ENCODE measurements at places on chromosomes 2 and 18.

GRCh38 chr18:79275461-79275860 is 120.3 kb upstream of the NFATC1 start:
- no peak for DNase-seq

GRCh38 chr18:57336343-57336742 is 16.0 kb upstream of the ST8SIA3 start:
- no peak for DNase-seq

GRCh38 chr2:26649322-26649721 is 8.2 kb upstream of the CIB4 start:
- DNase-seq: no peak

DNA sequence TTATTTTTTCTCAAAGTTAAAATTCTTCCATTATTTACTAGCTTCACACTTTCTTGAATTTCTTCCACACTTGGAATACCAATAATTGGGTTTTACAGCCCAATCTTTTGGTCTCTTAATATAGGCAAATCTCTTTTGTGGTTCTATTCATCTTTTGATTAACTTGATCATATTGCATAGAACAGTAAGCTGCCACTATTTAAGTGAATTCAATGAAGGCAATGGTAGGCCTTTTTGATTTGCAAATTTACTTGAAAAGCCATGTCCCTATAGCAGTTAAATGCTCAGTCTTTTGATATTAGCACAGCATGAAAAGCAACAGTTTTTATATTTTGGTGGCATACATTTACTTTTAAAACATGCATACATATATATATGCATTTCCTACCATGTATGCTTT is 20.2 kb upstream of the DYNC1I2 start:
- DNase-seq: no peak

GRCh38 chr2:54206596-54206995 is 49.4 kb downstream of the TSPYL6 start:
- DNase-seq: no peak
